ENCODE measurements at places on chromosomes 1 and 21.

GRCh38 chr1:150928286-150928685 lies 2.1 kb downstream of the SETDB1 start:
- DNase-seq, result no peak

GRCh38 chr21:38806153-38806941 lies 618 bp downstream of the ETS2 start:
- DNase-seq, result no peak

- no peak for DNase-seq
These were observed 92.1 kb upstream of the ADAMTS5 start for GRCh38 chr21:27058673-27059605.

DNA sequence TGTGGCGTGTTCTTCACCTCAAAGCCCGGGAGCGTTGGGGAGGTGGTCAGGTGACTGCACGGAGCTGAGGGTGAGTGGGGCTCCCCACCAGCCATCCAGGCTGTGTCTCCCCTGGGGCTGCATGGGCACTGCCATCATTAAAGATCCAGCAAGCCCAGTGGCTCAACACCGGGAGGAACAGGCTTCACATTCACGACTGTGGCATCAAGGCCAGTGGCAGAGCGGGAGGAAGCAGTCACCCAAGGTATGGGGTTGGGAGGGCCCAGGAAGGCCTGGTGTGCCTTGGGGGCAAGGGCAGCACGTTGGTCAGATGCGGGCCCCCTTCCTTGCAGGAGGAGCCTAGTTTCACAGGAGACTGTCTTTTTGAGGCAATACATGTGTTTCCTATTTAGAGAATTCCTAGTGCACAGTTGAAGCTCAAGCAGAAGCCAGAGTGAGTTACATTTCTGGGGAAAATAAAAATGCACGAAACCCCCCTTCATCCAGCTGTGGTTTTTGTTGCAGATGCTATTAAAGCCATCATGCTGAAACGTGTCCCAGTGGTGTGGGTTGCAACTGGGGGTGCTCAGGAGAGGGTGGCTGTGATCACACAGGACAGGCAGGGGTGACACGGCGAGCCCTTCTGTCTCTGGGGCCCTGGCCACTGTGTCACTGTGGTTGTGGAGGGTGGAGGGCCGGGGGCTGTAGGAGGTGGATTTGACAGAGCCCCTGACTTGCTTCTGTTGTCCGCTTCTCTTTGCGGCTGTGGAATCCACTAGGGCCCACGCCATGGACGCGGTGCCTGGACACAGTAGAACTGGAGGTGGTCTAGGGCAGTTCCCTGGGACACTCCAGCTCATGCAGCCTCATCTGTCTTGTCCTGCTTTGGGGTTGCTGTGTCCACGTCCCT lies 34.1 kb downstream of the SNAP47 start:
- DNase-seq, result no peak

- DNase-seq, result no peak
These were observed 11.5 kb upstream of the PLA2G5 start for GRCh38 chr1:20058531-20058930.

GRCh38 chr1:211830055-211830327 lies 572 bp downstream of the LPGAT1 start:
- no peak for DNase-seq

DNA sequence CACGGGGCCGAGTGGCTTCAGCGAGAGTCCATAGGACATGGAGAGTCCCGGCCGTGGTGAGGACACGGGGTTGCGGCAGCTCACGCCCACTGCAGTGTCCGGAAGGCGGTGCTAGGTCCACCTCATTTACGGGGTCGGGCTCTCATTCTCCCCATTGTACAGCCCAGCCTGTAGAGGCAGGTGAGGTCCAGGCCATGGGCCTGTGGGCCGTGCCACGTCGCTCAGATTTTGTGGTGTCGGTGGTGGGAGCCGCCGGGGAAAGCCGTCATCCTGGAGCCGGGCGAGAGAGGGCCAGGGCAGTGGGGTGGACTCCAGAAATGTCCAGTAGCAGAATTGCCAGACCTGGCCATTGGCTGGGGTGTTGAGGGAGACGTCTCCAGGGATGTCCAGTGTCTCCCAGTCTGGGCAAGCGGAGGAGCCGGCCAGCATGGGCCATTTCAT lies 59.4 kb downstream of the PRKCZ start:
- no peak for DNase-seq

GRCh38 chr1:246597340-246597739 lies 31.1 kb downstream of the CNST start:
- peak; percentile 44 for DNase-seq
